Activated CD8-positive, alpha-beta memory T cell treated with anti-CD3 and anti-CD28 coated beads for 1 hour (primary cell): ENCODE measurements at places on chromosomes 4 and X.

GRCh38 chrX:87697409-87697808 lies 179.8 kb downstream of the KLHL4 start:
- no peak for DNase-seq

DNA sequence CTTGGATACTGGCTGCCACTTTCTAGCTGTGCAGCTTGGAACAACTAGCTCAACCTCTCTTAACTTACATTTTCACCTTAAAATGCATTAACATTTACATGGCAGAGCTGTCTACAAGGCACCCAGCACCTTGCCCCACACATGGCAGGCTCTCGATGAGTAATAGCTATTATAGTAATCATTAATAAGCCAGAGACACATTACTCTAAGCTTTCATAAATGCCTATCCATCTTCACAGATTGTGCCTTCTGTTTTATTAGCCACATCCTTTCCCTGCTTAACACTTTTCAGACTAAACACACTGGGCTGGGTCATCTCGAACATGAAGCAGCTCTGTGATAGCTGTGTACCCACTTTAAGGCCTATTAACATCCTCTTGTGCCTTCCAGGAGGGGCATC lies 83.8 kb upstream of the UCP1 start:
- no peak for DNase-seq

DNA sequence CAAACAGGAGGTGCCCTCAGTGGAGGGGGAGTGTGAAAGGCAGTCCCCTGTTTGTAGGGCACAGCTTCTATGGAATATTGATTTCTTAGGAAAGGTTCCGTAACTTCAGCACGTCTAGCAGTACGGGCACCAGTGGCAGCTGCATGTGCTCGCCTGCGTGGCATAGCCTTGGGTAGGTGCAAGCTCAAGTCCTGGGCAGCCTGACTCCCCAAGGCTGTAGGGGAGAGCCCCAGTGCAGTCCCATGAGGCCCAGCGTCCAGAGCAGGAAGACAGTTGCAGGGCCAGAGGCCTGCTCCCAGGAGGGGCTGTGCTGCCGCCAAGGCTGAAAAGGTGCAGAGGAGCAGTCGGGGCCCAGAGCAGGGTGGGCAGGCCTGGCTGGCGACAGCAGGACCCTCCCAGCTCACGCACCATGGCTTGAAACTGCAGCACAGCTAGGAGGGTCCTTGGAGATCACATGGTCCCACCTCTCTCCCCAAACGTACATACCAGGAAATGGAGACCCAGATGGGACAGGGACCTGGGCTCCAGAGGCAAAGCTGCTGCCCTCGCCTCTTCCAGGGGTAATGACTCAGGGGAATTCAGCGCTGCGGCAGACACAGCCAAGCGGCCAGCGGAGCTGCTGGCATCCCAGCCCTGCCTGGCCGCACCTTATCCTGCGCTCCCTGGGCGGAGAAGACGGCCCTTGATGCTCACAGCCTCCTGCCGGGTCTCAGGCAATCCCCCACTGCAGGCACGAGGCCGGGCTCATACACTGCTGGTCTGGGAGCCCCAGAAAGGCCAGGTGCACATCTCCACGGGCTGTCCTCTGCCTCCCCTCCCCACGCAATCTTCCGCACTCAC lies 6.0 kb upstream of the DUSP9 start:
- DNase-seq = no peak

GRCh38 chrX:7447801-7448499 lies 300.0 kb upstream of the PUDP start:
- no peak for DNase-seq

- no peak for DNase-seq
These were observed 68.9 kb downstream of the MAP3K15 start for GRCh38 chrX:19446397-19446796.

DNA sequence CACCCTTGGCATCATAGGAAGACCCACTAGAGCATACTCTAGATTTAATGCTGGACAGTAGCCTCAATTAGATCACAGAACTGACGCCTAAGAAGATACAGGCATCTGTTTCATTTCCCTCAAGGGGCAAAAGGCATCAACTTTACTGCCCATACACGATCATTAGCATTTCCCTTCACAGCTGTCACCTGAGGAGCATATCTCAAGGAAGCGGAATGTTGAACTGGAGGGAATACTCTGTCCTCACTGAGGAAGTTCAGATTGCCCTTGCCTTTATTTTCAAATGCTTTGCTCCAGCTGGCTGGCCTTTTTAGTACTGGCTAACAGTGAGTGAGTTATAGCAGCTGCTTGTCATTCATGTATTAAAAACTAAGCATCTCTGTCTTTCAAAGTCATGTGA lies 508.4 kb upstream of the GALNT7 start:
- DNase-seq = no peak

DNA sequence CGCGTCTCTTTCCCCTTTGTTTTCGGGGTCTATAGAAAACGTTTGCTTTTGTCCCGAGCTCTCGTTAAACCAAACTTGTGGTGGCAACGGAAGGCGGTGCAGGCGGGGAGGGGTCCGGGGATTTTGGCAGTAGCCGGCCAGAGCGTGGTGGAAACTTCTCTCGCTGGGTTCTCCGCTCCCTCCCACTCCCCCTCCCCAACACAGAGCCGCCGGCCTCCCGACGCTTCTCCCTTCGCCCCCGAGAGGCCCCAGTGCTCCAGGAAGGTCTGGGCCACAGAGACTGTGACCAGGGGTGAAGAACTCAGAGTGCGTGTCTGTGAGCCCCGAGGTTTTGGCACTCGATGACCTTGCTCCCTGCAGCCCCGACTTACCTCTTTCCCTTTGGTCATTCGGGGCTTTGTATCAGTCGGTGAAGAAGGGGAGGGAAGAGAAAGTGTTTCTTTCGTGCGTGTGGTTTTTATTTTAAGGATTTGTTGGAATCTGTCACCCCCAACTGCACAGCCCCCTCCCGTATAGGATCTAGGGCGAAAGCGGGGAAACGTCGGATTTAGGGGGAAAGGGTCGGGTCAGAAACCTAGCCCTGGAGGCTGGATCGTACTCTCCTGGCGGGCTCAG lies 9.0 kb upstream of the BCOR start:
- no peak for DNase-seq

GRCh38 chr4:38170338-38171169 lies 210.4 kb downstream of the PTTG2 start:
- no peak for DNase-seq

DNA sequence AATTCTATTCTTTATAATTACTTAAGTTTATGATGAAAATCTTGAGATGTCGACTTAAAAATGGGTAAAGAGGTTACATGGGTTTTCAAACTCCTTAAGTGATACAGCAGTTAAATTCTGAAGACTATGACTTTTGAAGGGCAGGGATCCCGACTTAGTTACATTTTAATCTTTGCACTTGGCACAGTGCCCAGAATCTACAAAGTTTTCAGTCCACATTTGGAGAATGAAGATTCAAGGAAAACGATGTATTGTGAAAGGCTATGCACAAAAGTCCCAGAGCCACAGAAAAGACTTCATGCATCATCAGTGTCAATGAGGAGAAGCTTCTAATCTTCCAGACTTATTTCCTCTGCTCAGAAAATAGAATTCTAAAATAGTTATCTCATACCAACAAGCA lies 36.3 kb upstream of the GRPR start:
- no peak for DNase-seq

GRCh38 chr4:172900900-172901299 lies 267.7 kb upstream of the GALNT7 start:
- DNase-seq = no peak

- DNase-seq = no peak
These were observed 17.0 kb upstream of the LNX1 start for GRCh38 chr4:53608242-53608641.

- DNase-seq = no peak
These were observed 15.5 kb upstream of the TDO2 start for GRCh38 chr4:155887847-155888570.
